ENCODE measurements at places on chromosomes 3 and 15.

GRCh38 chr3:184868477-184868876 is 56.5 kb downstream of the VPS8 start:
- DNase-seq: no peak

DNA sequence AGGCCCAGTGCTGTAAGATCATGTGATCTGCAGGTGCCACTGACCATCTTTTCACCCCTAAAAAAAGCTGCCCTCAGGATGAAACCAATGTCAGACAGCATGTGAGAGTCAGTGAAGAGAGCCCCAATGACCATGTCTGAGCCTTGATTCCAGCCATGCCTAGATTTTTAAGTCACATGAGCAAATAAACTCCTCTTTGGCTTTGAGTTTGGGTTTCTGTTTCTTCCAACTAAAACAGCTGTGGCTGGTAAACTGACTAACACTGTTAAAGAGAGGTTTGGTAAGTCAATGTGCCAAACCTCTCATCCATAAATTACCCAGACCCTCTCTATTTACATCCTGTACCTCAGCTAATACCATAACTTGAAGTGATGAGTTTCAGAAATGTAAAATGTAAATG is 8.3 kb downstream of the MYO5A start:
- DNase-seq: no peak

- DNase-seq: no peak
Measured at GRCh38 chr15:72591361-72591760, 63.1 kb upstream of the GOLGA6B start.

DNA sequence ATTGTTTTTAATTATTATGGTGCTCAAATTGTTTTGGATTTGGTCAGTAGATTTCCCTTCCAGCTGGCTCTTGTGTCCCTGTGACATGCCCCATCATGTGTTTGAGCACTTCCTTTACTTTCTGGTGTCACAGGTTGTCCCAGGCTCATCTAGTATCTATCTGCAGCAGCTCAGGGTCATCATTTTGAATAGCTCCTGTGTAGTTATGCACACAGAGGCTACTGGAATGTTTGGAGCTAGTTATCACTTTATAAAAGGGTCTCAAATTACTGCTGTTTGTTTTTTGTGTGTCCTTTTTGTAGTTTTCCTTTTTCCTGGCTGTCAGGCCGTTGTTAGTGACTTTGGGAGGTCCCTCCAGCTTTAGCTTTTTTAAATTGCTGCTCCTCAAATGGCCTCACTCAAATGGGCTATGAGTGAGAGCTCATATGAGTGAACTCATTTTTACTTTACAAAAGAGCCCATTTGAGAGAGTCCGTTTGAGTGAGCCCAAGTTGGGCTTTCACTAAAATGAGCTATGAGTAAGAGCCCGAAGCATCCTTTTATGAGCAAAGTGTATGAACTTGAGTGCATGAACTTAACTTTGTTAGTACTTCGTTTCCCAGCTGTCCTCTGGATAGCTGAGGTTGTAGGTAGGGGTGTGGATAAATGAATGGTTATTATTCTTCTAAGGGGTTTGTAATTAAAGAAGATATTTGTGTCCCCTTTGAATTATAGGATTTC is 43.8 kb downstream of the SQOR start:
- no peak for DNase-seq

- no peak for DNase-seq
Measured at GRCh38 chr3:186694288-186695032, 22.7 kb upstream of the KNG1 start.

GRCh38 chr3:113051787-113052186 is 61.0 kb downstream of the GTPBP8 start:
- no peak for DNase-seq

- no peak for DNase-seq
Measured at GRCh38 chr3:4065085-4065484, 238.1 kb upstream of the SETMAR start.

DNA sequence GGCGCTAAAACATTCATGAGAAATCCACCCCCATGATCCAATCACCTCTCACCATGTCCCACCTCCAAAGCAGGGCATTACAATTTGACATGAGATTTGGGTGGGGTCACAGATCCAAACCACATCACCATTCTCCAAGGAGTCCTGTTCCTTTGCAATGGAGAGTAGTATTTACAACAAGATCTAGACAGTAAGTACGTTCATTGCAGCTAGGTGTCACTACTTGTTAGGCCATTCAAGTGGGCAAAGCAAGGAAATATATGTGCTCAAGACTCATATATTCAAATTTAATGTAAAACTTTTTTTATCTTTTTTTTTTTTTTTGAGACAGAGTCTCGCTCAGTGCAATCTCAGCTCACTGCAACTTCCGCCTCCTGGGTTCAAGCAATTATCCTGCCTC is 79.3 kb downstream of the AQP9 start:
- no peak for DNase-seq

DNA sequence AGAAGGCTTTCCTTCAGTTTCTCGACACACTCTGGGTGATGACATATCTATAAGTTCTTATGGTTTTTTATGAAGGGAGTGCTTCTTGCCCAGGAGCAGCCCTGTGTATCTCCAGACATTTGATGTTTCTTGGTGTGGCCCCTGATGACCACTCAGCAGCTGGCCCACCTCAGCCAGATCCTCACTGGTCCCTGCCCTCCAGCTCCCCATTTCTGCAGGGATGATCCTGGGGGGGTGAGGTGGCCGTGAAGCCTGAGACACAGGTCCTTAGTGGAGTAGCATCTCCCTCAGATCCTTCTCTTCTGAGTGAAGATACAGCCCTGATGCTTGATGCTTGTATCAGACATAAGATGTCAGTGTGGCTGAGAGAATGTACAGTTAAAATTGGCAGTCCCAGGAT is 127.7 kb downstream of the LRRC3B start:
- DNase-seq: no peak

DNA sequence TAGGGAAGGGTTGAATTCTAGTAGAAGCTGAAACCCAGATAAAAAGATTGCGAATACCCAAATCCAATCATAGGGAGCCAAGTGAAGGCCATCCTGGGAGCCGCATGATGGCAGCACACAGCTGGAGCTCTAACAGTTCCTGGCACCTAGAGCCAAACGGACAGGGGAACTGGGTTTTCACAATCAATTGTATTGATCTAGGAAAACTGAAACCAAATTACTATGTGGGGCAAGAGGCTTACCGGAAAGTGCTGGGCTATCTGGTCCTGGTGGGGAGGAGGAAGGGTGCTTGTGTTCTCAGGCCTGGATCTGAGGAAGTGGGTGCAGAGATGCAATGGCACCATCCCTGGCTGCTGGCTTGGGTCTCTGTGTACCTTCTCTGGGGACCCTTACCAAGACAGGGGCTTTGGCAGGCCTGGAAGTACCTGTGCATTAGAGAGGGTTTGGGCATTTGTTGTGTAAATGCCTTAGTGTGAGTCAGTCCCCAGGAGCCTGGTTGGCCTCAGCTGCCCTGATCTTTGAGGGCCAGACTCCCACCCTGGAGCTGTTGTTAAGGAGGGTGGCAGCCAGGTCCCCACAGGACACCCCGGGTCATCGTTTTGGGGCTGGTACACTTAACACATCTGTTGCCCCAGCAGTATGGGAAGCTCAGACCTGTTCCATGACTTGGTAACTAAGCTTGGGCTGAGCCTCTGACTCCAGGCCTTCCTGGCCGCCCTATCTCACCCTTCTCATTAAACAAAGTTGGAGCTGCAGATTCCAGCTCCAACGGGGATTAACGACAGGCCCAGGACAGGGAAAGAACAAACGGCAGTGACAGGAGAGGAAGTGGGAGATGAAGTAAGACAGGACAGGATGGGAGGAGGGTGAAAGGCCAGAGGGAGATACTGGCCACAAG is 8.9 kb upstream of the FURIN start:
- no peak for DNase-seq

- DNase-seq: no peak
Measured at GRCh38 chr3:161939918-161940620, 443.5 kb downstream of the OTOL1 start.

GRCh38 chr3:29700256-29700655 is 419.4 kb downstream of the RBMS3 start:
- DNase-seq: no peak

GRCh38 chr3:44993471-44994205 is 17.6 kb downstream of the EXOSC7 start:
- DNase-seq: no peak

GRCh38 chr15:66394472-66394871 is 7.8 kb downstream of the MAP2K1 start:
- no peak for DNase-seq

Data from activated CD4-positive, alpha-beta T cell treated with anti-CD3 and anti-CD28 coated beads for 24 hours (primary cell).